ENCODE measurements at places on chromosomes 4 and X.

DNA sequence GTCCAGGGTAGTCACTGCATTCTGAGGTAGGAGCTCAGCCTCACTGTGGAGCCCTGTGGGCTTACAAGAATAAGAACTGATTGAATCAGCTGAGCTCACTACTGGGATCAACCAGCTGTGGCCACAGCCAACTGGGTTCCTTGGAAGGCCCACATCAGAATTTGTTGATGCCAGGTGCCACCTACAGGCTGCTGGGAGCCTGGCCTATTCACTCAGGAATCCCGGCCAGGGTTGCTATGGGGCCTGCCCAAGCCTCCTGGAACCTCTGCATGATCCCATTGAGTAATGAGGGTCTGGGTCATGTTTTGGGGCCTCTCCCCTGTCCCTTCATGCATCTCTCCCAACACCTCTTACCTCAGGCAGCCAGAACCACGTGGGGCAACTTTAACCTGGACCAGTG lies 53.9 kb upstream of the KIAA1210 start:
- peak; percentile 17 for DNase-seq

GRCh38 chr4:99634742-99635360 lies 22.8 kb downstream of the C4orf54 start:
- DNase-seq: no peak

GRCh38 chr4:62208921-62209320 lies 1008.8 kb downstream of the ADGRL3 start:
- DNase-seq: no peak

GRCh38 chrX:87327267-87327666 lies 190.3 kb upstream of the KLHL4 start:
- no peak for DNase-seq

DNA sequence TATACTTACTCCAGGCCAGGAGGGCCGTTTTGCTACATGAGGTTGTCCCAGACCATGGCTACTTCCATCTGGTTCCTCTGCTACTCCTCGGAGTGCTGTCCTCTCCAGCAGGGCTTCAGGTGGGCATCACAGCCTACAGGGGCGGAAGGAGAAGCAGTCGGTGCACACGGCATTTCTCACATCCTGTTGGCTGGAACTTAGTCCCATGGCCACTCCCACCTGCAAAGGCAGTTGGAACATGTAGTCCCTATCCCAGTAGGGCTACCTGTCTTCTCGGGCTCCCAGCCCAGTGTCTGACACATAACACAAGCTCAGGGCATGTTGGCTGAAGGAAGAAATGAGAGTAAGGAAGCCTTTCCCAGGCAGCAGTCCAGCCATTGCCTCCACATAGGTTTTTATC lies 7.7 kb upstream of the STK32B start:
- DNase-seq: no peak

DNA sequence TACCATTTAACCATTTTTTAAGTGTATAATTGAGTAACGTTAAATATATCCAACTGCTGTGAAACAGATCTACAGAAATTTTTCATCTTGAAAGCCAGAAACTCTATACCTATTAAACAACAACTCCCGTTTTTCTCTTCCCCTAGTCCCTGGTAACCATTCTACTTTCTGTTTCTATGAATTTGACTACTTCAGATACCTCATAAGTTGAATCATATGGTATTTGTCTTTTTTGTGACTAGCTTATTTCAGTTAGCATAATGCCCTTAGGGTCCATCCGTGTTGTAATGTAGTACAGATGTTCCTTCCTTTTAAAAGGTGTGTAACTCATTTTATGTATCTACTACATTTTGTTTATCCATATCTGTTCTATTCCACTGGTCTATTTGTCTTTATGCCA lies 48.7 kb downstream of the STAG2 start:
- DNase-seq: no peak

DNA sequence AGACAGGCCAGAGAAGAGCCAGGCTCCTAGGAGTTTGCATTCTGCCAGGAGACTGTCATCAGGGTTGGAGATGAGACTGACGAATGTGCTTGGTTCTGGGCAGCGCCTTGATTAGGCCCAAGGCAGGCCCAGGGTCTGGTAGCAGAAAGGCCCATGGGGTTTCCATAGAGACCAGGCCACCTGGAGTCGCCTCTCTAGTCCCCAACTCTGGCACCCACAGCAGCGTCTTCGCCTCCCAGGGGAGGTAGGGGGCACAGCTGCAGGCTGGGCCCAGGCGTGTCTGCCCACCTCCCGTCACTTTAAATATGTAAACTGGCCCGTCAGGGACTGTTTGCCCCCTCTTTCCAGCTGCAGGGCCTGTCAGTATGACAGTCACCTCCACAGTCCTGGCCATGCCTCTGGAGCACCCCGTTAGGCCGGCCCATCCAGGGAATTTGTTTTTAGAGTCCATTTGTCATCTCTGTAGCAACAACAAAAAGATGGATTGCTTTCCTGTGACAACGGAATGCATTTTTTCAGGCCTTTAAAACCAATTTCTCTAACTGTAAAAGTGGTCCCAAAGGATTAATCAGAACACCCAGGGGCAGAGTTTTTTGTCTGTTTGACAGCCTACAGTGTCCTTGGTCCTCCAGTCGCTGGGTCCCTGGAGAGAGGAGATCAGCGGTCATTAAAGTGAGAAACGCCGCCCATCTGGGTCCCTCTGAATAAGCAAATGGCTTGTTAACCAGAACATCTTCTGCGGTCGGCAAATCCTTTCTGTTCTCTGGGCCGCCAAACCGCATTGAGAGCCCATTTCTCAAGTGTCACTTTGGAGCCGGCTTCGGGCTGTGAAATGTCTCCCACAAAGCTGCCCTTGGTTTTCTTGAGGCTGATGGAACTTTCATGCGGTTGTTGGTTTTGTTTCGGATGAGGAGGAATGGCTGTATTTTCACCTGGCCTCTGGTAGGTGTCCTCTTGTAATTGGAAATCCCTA lies 153.0 kb upstream of the PSAPL1 start:
- DNase-seq: no peak

DNA sequence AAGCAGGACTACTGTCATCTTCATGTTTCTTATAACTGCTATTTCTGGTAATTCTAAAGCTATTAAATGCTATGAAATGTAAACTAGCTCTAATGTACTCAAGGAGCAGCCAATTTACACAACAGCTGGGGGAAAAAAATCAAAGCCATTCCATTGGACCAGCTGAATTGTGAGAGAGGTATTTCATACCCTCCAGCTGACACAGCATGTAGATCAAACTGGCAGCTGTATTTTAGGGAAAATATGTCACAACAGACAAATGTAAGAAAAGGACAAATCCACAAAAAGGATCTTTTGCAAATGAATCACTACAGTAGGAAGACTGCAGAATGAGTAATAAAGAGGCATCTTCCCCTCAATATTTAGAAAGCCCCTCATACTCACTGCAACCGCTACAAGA lies 65.2 kb upstream of the FAM47B start:
- DNase-seq: no peak

GRCh38 chr4:30002341-30002740 lies 717.8 kb upstream of the PCDH7 start:
- DNase-seq: no peak

DNA sequence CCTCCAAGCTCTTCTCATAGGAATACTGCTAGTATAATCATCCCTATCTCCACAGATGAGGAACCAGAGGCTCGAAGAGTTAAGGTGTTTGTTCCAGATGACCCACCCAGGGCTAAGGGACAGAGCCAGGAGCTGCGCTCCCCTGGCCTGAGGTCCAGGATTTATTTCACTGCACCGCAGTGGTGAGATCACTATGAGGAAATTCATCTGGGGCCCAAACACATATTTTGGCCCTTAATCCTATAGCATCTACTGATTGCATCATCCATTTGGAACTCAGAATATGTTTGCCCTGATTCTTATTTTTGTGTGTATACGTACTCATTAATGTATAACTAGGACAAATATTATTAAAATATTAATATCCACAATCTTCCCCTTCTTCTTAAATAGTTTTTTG lies 100.1 kb upstream of the RBPJ start:
- no peak for DNase-seq

- peak; percentile 47 for DNase-seq
These were observed 92.2 kb upstream of the PGRMC2 start for GRCh38 chr4:128379860-128380259.

GRCh38 chr4:65918872-65919271 lies 248.6 kb upstream of the EPHA5 start:
- DNase-seq: no peak

DNA sequence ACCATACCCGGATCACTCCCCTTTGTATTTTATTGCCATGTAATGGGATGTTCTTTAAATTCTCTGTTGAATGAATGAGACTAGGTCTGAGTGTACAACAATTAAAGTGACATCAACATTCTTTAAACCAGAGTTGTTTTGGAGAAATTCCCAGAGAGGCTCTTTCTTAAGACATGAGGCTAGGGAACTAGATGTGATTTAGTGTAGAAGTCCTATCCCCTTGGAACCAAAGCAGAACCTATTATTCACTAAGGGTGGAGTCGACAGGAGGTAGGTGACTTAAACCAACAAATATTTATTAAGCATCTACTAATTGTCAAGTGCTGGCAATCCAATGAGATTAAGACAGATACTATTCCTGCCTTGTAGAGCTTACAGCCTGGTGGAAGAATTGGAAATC lies 1.7 kb downstream of the EIF1AX start:
- DNase-seq: no peak

- DNase-seq: peak; percentile 65
These were observed 10.6 kb upstream of the CCNG2 start for GRCh38 chr4:77146186-77147078.

DNA sequence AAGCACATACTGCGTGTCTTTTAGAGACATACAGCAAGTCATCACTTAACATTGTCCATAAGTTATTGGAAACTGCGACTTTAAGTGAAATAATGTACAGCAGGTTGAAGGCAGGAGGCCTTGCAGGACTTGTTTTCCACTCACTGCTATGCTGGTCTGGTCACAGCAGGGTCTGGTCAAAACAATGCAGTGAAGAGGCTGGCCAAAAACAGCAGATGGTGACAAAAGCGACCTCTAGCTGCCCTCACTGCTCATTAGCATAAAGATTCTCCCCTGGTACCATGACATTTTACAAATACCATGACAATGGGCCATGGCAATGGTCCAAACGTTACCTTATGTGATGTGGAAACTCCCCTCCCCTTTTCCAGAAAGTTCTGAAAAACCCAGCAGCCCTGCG lies 1283.6 kb downstream of the FSTL5 start:
- no peak for DNase-seq

GRCh38 chr4:40262861-40263260 lies 66.0 kb downstream of the RHOH start:
- no peak for DNase-seq

- DNase-seq: peak; percentile 89
These were observed 1.5 kb downstream of the P2RY8 start for GRCh38 chrX:1535241-1536041.

DNA sequence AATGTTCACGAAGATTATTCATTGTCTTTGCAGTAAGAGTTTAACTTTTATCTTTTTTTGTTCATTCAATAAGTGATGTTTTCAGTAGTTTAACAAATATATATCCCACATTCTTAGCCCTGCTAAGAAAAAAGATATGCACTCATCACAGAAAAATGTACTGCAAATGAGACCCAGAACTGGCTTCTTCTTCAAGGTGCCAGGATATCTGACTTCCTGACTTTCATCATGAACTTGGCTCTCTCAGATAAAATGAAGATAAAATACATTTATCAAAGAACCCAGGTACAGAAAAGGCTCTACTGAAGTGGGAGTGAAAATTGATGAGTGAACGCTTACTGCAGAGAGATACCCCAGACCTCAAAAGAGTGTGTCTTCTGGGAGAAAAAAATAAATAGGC lies 177.8 kb upstream of the DKK2 start:
- DNase-seq: no peak

DNA sequence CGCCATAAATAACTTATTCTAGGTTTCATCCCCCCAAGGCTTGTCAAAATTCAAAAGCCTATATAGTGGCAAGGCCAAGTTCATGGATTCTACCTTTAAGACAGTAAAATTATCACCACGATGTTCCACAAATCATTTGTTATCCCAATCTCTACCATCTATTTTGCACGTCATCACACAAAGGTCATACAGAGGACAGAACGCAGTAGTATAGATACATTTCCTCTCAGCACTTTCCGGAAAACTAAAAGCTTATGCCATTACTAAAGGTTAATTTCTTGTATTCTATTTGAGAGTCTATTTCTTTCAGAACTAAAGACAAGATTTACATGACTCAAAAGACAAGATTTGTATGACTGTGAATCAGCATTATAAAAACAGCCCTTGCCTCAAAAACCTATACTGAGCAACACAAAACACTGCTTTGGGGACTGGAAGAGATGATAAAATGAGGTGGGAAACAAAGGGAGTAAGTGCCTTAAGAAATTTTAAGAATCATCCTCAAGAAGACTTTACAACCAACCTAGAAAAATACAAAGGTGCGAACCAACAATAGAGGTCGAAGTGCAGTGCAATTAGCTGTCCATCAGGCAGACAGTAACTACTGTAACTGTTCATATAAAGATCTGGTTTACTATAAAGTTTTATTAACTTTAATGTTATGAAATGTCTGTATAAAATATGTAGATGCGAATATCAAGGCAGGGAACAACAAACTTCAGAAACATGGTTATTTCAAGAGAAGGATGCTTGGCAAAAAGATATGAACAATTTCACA lies 7.6 kb downstream of the UBE2D3 start:
- no peak for DNase-seq

GRCh38 chrX:41086627-41086932 lies 1.3 kb downstream of the USP9X start:
- DNase-seq: no peak

GRCh38 chrX:147763131-147763530 lies 148.6 kb upstream of the FMR1 start:
- DNase-seq: no peak

GRCh38 chrX:13620207-13620606 lies 32.7 kb upstream of the TCEANC start:
- DNase-seq: no peak

- DNase-seq: no peak
These were observed 18.0 kb upstream of the FAM47E start for GRCh38 chr4:76233529-76233928.

- DNase-seq: no peak
These were observed 72.0 kb downstream of the EVC start for GRCh38 chr4:5782829-5783476.

DNA sequence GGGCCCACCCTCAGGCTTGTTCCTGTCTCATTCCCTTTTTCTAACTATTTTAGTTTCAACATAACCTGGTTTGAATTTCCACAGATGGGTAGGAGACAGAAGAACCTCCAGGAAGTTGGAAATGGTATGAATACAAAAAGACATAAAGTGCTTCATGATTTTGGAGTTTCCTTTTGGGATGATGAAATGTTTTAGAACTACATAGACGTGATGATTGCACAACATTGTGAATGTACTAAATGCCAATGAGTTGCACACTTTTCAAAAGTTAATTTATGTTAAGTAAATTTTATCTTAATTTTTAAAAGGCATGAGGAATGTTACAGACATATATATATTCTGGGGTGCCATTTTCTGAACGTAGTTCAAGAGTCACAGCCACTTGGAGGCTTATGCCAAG lies 41.1 kb upstream of the IBSP start:
- DNase-seq: no peak

GRCh38 chrX:116172976-116173375 lies 2.4 kb downstream of the AGTR2 start:
- no peak for DNase-seq

DNA sequence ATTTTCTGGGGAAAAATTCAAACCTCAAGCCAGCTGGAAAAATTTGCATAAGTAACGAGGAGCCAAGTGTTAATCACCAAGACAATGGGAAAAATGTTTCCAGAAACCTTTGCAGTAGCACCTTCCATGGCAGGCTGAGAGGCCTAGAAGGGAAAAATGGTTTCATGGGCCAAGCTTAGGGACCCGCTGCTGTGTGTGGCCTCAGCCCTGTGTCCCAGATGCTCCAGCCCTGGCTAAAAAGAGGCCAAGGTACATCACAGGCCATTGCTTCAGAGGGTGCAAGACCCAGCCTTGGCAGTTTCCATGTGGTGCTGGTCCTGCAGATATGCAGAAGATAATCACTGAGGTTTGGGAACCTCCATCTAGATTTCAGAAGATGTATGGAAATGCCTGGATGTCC lies 98.3 kb upstream of the NWD2 start:
- no peak for DNase-seq
